ENCODE measurements at places on chromosomes 13 and 19.

DNA sequence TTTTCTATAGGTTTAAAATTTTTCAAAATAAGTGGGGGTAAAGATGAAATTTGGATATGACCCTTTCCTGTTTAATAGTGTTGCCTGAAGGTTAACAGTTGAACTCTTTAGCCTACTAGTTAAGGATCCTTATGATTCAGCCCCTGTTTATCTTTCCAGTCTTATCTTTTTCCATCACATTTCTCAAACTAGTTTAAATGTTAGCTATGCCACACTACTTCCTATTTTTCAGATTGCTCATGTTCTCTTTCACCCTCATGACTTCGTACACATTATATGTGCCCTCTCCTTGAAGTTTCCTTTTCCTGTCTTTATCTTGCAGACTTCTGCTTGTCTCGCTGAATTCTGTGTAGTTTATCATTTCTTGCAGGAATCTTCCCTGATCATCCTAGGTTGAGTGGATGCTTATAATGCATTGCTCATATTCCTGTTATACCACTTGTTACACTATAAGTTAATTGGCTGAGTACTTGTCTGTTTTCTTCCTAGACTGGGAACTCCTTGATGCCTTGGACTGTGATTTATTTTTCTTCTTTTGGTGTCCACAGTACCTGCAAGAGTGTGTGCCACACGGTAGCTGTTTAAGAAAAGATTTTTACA, 86.7 kb downstream of the FNDC3A start:
- DNase-seq, result no peak

DNA sequence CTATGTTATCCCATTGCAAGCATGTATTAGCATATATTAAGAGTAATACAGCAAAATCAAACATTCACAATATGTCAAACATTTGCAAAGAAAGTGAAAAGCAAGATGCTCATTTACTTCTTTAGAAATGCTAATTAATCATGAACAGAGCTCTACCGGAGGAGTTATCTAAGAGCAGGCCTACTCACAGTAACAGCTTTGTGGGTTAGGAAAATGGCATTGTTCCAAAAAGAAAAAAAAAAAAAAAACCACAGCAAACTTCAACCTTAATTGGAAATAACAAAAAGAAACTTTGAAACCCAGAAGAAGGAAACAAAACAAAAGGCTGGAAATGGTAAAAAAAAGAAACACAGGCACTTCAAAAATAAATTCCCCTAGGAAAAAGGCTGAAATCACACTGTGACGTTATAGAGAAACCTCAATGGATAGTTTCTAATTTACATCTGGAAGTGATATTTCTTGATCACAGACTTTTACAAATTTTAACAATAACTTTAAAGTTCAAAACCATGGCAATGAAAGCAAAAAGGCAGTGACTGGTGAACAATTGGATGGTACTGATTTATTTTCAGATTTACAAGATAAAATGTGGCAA, 1236.8 kb upstream of the SPRY2 start:
- DNase-seq, result no peak

DNA sequence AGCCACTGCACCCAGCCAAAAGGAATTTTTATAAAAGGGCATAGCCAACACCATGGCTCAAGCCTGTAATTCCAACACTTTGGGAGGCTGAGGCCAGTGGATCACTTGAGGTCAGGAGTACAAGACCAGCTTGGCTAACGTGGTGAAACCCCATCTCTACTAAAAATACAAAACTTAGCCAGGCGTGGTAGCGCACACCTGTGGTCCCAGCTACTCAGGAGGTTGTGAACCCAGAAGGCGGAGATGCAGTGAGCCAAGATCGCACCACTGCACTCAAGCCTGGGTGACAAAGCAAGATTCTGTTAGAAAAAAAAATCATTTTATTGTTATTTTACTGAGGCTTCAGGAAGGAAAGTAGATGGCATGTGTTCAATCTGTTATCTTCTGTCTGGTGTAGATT, 31.3 kb upstream of the FOXO1 start:
- no peak for DNase-seq

GRCh38 chr19:58536852-58537798, 6.7 kb upstream of the TRIM28 start:
- no peak for DNase-seq

- DNase-seq, result no peak
These were observed 185.7 kb downstream of the TM9SF2 start for GRCh38 chr13:99686944-99687411.

DNA sequence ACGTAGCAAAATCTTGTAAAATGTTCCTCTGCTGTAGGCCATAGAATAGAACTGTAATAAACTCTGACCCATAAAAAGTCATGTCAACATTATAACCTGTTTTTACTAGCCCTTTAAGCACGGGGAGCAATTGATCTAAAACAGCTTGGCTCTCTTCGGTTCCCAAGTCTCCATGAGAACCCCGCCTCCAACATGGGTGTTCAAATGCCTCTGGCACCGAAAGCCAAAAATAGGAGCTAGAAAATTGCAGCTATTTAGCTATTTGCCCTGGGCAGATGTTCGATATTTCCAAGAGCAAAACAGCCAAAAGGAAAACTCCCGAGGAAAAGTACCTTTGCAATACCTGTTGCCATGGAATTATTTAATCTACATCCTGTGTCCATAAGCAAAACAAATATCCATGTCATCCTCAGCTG, 563.1 kb downstream of the EFNB2 start:
- no peak for DNase-seq

- no peak for DNase-seq
These were observed 3.8 kb downstream of the F7 start for GRCh38 chr13:113109151-113110047.

- peak; percentile 98 for DNase-seq
These were observed at the start of gene TLE6 for GRCh38 chr19:2977001-2977745. TSS of gene TLE6 (plus strand) at chr19:2977564. CDS start at chr19:2978234, 670 bp downstream.

- DNase-seq, result no peak
These were observed 10.9 kb downstream of the SETDB2 start for GRCh38 chr13:49455007-49455398.

GRCh38 chr13:105446197-105446596, 1089.3 kb downstream of the EFNB2 start:
- no peak for DNase-seq

DNA sequence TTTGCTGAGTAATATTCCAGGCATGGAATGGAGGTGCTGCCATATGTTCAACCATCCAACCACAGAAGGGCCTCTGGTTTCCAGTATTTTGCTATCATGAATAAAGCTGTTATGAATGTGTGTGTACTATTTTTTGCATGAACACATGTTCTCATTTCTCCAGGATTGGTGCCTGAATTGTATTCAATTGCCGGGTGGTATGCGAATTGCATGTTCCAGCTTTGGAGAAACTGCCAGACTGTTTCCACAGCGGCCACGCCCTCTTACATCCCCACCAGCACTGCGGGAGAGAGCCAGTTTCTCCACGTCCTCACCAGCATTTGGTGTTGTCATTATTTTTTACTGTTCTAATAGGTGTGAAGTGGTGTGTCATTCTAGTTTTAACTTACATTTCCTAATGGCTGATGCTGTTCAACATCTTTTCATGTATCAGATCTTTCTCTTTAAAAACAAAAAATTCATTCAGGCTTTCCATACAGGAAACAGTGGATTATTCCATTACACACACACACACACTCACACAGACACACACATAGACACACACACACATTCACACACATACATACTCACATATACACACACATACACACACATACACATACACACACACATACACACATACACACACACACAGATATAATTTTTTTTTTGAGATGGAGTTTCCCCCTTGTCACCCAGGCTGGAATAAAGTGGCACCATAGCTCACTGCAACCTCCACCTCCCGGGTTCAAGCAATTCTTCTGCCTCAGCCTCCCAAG, 154.1 kb downstream of the PTPRS start:
- DNase-seq, result no peak

GRCh38 chr13:67273001-67273400, 42.9 kb upstream of the PCDH9 start:
- no peak for DNase-seq

DNA sequence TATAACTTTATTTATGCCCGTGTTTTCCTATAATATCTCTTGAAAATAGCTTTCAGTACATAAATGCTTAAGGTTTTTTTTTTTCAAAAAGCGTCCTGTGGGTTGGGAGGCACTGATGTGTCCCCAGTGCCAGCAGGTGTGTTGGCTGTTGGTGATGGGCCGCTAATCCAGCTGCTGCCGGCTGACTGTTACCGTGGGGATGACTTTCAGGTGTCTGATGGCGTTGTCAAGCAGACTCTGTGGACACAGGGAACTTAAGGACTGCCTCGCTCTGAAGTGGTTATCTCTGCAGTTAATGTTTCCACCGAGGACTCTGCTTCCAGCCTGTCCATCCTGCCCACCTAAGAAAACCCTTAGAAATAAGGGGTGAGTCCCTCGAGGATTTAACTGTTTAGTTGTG, 94.5 kb downstream of the ANKRD10 start:
- DNase-seq, result no peak

- no peak for DNase-seq
These were observed 146.5 kb downstream of the PCCA start for GRCh38 chr13:100235311-100235901.

DNA sequence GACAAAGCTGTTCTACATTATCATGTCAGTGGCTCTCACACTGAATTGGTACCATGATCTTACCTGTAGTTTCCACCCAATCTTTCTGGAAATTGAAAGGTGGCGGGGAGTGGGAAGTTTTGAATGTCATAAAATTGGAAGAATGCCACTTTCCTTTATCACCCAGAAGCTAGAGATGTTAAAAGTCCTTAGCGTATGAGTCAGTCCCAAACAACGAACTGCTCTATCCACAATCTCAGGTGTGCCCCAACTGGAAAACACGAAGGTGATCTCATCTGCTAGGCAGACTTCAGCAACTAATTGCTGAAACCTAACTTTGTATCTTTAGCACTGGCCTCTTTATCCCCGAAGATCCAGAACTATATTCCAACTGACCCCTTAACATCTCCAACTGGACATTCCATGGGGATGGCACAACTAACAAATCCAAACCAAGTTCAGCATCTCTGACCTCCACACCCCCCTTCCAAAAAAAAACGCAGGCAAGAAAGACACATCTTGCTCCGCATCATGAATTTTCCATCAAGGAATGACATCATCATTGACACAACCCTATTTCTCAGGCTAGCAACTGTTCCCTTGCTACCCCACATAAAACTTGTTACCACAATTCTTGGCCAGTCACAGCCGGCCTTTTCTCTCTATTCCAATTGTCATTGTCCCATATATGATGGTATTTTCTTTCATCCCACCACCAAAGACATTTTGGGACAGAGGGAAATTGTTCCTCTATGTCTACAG, 175.4 kb downstream of the KLF12 start:
- DNase-seq, result peak; percentile 63

Measured in islet precursor cell (in vitro differentiated cells).